ENCODE measurements at places on chromosomes 4 and X.

GRCh38 chr4:156475322-156475721, 496.3 kb downstream of the PDGFC start:
- DNase-seq, result peak; percentile 73

DNA sequence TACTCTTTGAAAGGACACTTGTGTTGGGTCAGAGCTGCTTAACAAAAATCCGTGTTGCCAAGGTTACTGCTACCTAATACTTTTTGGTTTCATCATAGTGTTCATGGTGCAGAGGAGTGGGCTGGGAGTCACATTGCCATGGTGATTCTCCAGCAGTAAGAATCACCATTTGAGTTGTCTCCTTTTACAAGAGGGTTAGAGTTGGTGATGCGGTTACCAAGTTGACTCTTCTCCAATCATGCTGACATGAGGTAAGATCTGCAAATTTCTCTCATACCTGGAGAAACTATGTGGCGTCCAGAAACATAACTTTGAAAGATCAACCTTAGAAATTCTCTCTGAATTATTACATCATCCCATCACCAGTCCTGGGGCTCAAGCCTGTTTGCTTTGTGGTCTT, 242.9 kb upstream of the CNKSR2 start:
- DNase-seq, result no peak

- DNase-seq, result peak; percentile 76
These were observed 70.1 kb downstream of the PRSS12 start for GRCh38 chr4:118282692-118283091.

DNA sequence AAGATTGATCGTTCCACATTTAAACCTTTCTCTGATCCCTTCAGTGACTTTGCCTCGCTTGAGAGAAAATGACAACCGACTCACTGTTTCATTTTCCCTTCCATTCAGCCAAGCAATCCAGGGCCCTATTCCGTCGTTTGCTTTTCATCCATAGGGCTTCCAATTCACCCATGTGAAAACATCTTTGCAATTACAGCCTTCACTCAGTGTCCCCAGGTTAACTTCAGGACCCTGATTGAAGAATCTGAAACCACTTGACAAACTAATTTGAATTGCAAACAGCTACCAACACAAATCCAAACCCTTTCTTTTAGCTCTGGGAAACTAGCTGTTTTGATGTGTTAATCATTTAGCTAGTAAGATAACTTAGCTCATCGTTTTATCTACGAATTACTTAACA, 120.2 kb upstream of the FAM9C start:
- no peak for DNase-seq

DNA sequence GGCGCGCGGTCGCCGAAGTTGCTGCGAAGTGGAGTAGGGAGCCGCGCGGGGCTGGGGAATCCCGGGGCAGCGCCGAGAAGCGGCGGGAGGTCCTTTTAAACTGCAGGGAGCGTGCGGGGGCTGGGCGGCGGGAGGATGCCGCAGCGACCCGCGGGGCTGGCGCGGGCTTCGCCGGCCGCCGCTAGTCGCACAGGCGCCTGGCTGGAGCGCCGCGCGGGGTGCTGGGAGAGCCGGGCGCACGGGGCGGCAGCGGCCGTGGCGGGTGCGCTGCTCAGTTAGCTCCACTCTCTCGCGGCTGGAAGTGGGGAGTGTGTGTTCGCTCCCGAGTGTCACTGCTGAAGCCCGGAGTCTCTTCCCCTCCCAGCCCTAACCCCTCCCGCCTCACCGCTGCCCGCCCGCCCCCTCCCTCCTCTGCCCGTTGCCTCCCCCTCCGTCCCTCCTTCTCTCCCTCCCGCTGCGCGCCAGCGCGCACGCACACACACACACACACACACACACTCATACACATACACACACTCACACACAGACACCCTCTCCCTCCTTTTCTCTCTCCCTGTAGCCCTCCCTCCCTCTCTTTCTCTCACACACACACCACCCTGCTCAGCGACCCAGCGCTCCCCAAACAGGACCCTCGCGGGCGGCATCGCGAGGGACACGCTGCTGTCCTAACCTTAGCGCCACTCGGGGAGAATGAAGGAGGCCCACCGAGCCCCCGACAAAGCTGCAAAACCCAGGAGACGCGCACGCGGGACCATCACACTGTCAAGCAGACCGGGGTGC, at the start of gene NDNF:
TSS of gene NDNF (minus strand) at position 312 of the 780 bp plus-strand sequence. CDS start 26,698 bp downstream, outside the sequence.
- DNase-seq, result no peak

- DNase-seq, result no peak
These were observed 17.9 kb upstream of the HAND2 start for GRCh38 chr4:173547889-173548288.

DNA sequence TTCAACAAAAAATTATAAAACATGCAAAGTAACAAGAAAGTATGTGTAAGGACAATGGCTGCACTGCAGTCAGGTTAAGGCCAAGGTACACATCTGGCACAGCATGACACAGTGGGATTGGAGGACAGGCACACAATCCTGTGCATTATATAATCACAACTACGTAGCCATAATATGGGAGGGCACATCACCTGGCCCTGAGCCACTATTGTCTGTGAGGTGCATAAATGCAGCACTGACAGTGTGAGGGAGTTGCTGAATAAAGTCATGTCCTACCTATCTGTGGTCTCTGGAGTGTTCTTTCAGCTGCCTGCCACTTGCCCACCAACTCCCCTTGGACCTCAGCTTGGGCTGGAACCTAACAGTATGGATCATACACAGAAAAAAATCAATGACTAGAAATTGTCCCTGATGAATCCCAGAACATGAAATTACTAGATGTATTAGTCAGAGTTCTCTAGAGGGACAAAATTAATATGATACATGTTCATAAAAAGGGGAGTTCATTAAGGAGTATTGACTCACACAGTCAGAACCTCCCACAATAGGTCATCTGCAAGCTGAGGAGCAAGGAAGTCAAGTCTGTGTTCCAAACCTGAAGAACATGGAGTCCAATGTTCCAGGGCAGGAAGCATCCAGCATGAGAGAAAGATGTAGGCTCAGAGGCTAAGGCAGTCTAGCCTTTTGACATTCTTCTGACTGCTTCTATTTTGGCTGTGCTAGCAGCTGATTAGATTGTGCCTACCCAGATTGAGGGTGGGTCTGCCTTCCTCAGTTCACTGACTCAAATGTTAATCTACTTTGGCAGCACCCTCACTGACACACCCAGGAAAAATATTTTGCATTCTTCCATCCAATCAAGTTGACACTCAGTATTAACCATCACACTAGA, 46.4 kb upstream of the KCTD8 start:
- DNase-seq, result no peak

DNA sequence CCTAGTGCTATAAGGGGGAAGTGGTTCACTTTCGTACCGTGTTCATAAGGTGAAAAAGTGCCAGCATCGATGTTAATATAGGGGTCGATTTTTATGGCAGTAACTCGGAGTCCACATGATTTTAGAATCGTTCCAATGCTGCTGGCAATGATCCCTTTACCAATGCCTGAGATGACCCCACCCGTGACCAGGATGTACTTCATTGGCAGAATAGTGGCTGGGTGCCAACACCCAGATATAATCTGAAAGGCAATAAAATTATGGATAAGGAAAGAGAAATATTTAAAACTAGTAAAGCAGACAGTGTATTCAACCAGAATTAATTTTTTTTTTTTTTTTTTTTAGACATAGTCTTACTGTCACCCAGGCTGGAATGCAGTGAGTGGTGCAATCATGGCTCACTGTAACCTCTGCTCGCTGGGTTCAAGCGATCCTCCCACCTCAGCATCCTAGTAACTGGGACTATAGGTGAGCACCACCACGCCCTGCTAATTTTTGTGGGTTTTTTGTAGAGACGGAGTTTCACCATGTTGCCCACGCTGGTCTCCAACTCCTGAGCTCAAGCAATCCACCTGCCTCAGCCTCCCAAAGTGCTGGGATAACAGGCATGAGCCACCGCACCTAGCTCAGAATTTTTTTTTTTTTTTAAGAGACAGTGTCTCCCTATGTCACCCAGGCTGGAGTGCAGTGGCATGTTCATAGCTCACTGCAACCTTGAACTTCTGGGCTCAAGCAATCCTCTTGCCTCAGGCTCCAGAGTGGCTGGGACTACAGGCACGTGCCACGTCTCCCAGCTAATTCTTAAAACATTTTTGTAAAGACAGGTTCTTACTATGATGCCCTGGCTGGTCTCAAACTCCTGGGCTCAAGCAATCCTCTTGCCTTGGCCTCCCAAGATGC, 9.5 kb downstream of the CTPS2 start:
- no peak for DNase-seq

- DNase-seq, result no peak
These were observed 165.3 kb downstream of the FBXO8 start for GRCh38 chr4:174118171-174118570.

- no peak for DNase-seq
These were observed 125.0 kb upstream of the GRPR start for GRCh38 chrX:15998350-15998749.

GRCh38 chrX:47384502-47384901, 14.1 kb downstream of the ZNF157 start:
- DNase-seq, result peak; percentile 32

DNA sequence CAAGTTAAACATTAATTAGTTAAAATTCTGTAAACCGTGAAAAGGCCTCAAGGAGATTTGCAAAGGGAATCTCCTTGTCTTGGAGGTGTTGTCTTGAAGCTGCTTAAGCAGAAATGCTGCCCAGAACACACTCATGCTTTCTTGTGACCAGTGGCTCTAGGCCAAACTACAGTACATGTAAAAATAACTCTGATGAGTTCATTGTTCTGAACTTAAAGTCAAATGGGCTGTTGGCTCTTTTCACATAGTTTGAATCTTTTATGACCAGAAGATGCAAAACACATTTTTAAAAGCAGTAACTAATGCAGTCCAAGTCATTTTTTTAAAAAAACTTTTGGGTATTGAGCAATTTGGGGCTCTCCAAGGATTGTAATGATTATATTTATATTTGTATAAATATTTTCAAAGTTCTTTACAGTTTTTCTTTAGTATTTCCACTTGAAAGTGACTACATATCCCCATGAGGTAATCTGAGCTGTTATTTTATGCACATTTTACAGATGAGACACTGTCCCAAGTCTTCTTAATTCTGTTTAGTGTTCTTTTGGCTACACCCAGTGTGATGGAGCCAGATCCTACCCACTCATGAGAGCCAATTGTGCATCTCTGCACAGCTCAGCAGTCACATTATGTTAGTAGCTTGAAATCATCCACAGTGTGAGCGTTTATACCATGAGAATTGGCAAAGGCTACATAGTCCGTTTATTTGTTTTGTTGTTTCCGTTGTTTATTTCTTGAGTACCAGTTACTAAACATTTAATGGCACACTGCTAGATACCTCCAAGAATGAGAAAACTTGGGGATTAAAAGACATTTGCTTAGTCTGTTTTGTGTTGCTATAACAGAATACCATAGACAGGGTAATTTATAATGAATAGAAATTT, 112.8 kb upstream of the ATXN3L start:
- DNase-seq, result peak; percentile 87

GRCh38 chr4:142164767-142165500, 528.6 kb downstream of the IL15 start:
- DNase-seq, result no peak

DNA sequence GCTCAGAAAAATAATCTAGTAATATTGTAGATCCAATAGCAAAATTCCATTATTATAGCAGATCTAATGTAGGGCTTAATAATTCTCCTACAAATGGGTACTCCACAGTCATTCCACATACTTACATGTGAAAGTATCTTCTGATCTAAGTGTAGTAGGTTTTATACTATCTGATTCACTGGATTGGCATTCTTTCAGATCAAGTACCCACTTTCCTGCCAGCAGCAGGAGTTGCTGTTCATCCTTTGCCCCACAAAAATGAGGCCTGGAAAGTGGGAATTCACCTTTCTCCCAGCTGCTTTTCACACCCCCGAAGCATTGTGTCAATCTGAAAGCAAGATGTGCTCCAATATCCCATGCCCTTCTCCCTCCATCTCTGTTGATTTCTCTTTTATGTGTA, 77.1 kb upstream of the RXFP1 start:
- DNase-seq, result no peak

- no peak for DNase-seq
These were observed 70.2 kb downstream of the CD38 start for GRCh38 chr4:15848191-15848842.

DNA sequence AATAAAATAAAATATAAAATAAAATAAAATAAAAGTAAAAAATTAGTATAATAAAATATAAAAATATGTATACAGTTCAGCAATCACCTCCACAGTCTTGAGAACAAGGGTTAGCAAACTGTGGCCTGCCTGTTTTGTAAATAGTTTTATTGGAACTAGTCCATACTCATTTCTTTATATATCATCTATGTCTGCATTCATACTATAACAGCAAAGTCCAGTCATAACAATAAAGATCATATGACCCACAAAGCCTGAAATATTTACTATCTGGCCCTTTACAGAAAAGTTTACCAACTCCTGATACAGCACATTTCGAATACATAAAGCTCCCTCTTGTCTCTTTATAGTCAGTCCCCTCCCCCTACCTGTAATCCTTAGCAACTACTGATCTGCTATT, 111.9 kb downstream of the SLC10A6 start:
- no peak for DNase-seq

GRCh38 chrX:51851507-51852085, 41.8 kb upstream of the MAGED1 start:
- DNase-seq, result no peak

- DNase-seq, result no peak
These were observed 18.8 kb upstream of the COL25A1 start for GRCh38 chr4:109321232-109321631.

DNA sequence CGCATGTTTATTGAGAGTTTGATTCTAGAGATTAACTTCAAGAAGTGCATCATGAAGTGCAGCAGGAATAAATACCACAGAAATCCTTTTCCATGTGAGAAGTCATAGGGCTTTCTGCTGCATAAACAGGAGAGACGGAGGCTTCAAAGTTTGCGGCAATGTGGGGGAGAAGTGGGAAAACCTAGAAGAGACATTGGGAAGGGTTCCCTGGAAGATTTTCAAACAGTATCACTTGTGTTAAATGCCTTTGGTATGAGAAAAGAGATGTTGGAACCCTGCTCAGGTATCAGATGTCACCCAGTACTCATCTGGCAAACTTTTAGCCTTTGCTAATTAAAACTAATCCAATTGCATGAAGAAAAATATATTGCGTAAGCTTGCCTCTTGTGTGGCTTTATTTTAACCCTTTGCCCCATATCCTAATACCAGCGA, 15.4 kb downstream of the NHS start:
- no peak for DNase-seq

GRCh38 chr4:23878912-23879732, 10.7 kb downstream of the PPARGC1A start:
- DNase-seq, result no peak

DNA sequence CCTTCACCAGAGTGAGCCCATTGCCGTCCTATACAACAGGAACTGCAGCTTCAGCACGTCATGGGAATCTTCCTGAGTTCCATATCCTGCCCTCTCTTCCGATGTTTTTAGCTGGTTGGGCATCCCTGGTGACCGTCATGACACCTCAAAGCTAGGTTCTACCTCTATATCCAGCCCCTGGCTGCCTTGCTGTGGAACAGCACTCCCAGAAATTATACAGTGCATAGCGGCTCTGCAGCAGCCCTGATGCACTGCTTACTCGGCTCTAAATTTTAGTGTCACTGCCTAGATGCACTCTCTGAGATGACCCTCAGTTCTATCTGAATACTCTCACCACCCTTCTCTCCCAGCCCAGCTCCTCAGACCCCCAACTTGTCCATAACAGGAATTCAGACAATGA, 44.3 kb downstream of the ARHGEF38 start:
- DNase-seq, result no peak
